ENCODE measurements at places on chromosomes 13 and 19.
A peak's percentile ranks its signal among the peaks of the same experiment; 100 is the strongest.

DNA sequence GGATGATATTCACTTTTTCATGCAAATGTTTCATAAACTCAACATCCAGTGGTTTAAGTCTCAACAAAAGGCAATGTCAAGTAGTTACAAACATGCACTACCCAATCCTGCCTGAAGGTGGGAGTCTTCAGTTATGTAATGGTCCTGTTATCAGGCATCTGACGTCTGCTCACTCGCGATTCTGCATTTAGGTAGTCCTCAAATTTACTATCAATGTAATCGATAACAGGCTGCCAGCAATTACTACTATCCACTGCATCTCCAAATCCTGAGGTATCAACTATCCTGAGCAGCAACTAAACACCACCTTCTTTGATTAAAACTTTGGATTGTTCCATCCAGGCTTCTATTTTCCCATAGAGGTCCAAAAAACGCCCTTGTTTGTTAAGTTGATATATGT lies 51.2 kb downstream of the NLRP12 start:
- DNase-seq = peak; percentile 23

DNA sequence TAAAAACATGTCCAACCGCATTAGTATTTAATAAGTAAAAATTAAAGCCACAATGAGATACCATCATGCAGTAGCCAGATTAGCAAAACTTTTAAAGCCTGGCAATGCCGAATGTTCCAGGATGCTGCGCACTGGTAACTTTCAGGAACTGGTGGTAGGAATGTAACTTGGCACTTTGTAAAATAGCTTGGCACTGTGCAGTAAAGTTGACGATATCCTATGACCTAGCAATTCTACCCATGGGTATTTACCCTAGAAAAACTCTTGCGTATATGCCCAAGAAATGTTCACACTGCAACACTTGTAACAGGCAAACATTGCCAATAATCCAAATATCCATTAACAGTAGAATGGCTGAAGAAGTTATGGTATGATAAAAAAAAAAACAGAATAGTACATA lies 97.7 kb downstream of the SPACA7 start:
- DNase-seq = no peak

DNA sequence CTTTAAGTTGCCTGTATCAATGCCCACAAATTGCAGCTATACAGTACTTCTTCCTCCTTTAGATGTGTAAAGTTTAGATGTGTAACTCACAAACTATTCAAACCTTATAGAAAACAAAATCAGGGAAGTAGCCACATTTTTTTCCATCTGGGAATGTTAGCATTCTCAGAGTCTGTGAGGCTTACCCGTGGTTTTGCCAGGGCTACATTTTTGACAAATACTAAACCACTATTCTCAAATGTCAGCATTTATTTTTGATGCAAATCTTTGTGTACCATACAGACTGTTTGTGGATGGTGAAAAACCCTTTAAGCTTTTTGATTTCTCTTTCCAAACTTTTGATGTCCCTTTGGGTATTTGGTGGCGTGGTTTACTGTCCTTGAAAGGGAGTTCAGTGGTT lies 216.4 kb downstream of the POSTN start:
- DNase-seq = no peak

- no peak for DNase-seq
Measured at GRCh38 chr19:13557756-13558398, 51.6 kb upstream of the CACNA1A start.
